ENCODE measurements at places on chromosomes 11 and 22.
A peak's percentile ranks its signal among the peaks of the same experiment; 100 is the strongest.

DNA sequence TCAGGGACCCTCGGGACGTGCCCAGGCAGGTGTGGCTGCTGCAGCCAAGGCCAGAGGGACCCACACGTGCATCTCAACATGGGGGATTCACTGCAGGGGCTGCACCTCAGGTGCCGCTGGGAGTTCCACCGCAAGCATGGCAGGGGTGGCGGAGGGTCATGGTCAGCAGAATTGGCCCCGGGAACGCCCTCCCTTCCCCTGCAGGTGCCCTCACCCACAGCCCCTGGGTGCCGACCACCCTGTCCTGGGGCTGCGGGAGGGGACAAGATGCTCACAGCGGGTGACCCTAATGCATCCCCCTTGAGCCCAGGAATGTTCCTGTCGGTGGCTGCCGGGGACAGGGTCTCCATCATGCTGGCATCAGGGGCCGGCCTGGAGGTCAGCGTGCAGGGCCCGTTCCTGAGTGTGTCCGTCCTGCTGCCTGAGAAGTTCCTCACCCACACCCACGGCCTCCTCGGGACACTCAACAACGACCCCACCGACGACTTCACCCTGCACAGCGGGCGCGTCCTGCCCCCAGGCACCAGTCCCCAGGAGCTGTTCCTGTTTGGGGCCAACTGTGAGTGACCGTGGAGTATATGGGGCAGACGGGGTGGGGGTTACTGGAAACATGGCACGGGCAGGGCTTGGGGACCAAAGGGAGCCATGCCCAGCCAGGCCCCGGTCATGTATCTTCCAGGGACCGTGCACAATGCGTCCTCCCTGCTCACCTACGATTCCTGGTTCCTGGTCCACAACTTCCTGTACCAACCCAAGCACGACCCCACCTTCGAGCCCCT is 5.8 kb downstream of the SUSD2 start:
- DNase-seq = no peak

DNA sequence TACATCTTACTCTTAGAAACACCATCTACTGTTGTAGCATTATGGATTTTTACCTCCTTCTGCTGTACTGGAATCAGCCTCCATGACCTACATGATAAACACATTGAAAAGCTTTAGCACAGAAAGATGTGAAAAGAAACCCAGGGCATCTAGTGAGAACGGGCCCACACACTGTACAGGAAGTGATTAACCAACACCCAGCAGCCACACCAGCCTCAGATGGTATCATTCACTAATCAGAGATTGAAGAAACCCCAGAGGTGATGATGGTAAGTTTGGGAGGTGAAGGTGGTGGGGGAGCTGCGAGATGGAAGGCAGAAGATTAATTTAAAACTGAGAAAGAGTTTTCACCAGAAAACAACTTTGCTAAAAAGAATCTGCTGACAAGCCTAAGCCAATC is 46.1 kb downstream of the RASSF10 start:
- no peak for DNase-seq

DNA sequence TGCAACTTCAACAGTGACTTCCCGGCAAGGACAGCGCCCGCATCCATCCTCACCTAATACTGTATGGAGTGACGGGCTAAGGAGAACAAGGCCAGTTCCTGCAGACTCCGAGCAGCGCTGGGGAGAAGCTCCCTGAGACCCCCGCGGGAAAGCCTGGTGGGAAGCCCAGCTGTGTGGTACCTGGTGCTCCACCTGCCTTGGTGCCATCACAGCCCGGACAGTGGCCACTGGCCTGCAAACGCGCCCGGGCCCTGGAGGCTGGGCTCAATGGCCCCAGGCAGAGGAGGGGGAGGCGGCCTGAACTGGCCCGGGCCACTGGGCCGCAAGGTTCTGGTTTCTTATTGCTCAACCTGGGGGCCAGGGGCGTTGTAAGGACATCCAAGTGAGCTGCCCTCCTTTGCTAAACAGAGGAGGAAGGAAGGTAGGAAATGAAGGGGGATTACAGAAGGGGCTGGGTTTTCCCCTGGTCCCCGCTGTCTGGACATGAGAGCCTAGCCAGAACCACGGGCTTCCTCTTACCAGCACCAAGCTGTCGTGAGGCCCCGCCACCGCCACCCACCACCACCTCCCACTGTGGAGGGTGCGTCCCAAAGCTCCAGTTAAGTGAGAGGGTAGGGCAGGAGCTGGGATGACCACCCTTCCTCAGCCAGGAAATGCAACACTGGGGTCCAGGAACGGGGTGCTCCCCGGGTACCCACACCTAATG is 8.5 kb upstream of the CDC42BPG start:
- DNase-seq = no peak

GRCh38 chr11:110565357-110566336 is 135.9 kb downstream of the FDX1 start:
- DNase-seq = peak; percentile 8

GRCh38 chr11:112012874-112013273 is 12.3 kb upstream of the DLAT start:
- DNase-seq = no peak

GRCh38 chr11:100675115-100675650 is 11.9 kb upstream of the ARHGAP42 start:
- DNase-seq = no peak

DNA sequence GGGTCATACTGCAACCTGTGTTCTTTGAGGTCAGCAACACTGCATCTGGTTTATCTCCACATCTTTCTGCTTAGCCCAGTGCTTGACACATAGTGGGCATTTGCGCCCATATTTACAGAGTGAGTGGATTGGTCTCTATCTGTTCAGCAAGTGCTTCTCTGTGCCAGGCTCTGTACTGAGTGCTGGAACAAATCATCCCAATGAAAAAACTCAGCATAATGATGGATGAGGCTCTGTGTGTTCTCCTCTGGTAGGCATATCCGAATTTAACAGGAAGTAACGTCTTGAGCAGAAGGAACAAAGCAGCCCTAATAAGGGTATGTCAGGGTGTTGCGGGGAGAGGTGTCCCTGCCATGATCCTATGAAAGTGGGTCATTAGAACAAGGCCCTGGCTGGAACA is 46.0 kb downstream of the MCM5 start:
- DNase-seq = no peak

DNA sequence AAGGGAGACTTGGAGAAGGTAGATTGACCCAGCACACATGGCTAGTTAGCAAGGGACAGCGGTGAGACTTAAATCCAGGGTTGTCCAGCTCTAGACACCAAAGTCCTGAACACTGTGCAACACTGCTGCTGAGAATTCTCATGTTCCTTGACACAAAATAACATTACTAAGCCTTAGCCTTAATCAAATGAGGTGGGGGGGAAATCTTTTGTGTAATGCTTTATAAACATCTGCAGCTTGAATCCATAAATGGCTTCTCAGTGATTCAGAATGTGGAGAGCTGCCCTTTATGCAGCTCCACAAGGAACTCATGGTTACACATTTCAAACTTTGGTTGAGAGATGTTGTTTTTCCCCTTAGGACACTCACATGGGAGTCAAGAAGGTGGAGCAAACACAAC is 80.0 kb downstream of the CD44 start:
- no peak for DNase-seq

GRCh38 chr11:113681711-113682413 is 24.2 kb downstream of the TMPRSS5 start:
- no peak for DNase-seq

- DNase-seq = no peak
Observed at GRCh38 chr22:30216710-30217109, 29.8 kb downstream of the LIF start.

DNA sequence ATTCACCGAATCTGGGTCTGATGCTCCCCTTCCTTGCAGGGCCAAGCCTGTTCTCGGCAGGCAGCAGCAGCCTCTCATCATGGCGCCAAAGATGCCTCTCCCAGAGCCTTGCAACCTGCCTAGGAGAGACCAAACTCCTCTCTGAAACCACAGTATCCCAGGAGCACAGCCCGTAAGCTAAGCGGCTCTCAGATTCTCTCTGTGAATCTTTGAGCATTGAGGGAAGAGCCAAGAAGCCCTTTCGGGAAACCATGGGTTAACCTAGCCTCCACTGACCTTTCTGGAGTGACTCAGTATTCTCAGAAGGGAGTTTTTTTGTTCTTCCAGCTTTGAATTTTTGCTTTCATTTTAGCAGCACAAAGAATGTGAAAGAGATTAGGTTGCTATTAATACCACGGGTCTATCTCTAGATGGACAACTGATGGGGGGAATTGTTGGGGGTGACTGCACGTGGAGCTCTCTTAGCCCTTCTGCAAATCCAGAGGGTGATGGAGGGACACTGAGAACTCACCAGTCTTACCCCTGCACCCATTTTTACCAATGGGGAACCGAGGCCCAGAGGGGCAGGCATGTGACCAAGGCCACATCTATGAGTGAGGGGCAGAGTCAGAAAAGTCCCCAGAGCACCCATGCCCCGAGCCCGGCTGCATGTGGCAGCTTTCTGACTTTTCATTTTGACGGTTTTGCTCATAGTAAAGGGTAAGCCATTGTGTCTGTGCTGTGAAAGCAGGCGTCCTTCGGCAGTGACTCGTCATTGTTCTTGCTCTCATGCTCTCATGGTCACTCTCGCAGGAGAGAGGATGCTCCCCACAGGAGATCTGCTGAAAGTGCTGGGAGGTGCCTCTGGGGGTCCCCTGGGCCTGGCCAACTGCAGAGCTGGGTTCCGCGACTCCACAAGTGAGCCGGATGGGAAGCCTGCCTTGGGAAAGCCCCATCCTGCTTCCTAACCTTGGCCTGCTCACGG is 36.0 kb downstream of the IRAG1 start:
- DNase-seq = no peak

DNA sequence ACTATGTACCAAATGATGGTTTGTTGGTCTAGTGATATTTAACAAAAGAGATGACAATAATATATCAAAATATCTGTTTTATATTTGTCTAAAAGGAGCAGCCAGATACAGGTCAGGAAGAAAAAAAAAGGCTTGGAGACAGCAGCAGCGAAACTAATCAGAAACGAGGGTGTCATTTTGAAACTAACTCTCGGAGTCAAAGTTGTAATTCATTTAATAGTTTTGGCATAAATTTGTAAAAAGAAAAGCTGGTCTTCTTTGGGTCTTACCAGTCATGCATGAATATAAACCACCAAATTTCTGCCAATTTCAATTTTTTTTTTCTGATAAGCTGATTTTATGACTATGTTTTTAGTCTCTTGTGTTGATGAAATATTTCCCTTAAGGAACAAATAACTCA is 25.5 kb downstream of the NPAT start:
- DNase-seq = no peak
